ENCODE measurements at places on chromosomes 12 and 14.
A peak's percentile ranks its signal among the peaks of the same experiment; 100 is the strongest.

DNA sequence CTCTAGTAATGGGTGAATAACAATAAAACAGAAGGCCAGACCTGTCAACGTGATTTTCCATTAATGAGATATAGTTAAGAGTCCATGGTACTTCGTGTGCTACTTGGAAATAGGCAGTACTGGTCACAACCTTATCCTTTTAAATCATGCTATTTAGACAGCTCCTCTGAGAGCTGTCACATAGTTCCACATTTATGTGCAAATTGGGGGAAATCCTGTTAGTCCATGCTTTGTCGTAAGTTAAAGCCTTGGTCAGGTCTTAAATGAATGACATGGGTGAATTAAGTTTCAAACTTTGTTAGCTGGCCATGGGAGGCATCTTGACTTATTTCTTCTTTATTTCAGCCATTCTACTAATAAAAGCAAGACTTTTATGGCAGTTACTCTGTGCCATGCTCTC lies 11.9 kb upstream of the BHLHE41 start:
- DNase-seq = no peak

DNA sequence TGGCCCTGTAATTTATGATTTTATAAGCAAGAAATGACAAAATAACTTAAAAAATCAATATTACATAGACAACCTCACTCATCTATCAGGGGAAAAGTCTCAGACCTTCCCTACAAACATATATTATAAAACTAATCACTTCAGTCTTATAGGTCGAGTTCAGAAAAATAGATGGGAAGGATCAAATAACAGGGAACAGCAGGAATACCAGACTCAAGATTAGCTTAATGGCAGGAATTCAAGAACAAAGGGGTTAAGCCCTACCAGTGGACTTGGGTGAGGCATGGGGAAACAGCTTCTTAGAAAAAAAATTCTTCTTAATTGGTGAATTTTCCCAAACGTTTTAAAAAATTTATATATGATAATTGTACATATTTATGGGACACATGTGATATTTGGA lies 51.6 kb upstream of the CRY1 start:
- no peak for DNase-seq

DNA sequence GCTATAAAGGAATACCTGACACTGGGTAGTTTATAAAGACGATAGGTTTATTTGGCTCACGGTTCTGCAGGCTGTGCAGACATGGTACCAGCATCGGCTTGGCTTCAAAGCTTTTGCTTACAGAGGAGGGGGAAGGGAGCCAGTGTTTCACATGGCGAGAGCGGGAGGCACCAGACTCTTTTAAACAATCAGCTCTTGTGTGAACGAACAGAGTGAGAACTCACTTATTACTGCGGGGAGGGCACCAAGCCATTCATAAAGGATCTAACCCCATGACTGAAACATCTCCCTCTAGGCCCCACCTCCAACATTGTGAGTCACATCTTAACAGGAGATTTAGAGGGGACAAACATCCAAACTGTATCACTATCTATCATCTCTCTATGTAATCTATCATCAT lies 227.4 kb downstream of the TMEM132D start:
- no peak for DNase-seq

DNA sequence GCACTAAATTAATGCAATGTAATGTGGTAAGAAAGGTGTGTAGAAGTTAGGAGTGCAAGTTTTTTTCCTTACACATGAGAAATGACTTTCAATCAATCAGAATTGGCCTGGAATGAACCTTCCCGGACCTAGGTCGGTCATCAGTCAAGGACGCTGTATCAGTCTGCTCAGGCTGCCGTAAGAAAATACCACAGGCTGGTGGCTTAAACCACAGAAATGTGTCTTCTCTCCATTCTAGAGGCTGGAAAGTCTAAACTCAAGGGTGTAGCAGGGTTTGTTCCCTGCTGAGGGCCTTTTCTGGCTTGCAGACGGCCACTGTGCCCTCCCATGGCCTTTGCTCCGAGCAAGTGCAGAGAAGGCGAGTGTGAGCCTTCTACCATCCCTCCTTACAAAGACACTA lies 86.6 kb upstream of the DYNC1H1 start:
- peak; percentile 10 for DNase-seq

GRCh38 chr12:121565076-121565475 lies 15.7 kb downstream of the KDM2B start:
- DNase-seq = no peak

GRCh38 chr12:47396902-47397663 lies 308.7 kb downstream of the RPAP3 start:
- DNase-seq = no peak

DNA sequence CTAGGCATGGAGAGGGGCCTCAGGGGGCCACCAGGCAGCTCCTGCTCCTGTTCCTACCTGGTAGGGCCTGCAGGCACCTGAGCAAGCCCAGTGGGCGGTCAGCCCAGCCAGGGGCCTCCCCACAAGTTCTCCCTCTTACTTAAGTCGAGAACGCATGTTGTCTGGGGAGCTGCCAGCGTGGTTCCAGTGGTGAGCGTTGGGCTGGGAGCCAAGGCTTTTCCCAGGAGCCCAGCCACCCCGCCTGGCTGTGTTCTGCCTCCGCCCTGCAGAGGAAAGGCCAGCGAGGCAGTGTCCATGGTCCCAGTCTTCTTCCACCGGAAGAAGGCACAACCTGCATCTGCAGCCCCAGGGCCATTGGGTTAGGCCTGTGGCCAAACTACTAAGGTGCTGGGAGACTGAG lies 1.4 kb downstream of the C14orf180 start:
- no peak for DNase-seq

DNA sequence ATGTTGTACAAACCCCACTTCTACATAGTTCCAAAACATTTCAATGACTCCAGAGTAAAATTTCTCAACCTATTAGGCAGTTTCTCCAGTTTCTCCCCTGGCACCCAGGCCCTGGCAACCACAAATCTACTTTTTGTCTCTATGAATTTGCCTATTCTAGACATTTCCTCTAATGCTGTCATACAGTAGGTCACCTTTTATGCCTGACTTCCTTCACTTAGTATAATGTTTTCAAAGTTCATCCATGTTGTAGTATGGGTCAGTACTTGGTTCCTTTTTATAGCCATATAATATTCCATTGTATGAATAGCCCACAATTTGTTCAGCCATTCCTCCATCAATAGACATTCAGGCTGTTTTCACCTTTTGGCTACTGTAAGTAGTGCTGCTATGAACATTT lies 67.0 kb downstream of the SPRING1 start:
- no peak for DNase-seq

- DNase-seq = peak; percentile 14
These were observed 105.1 kb downstream of the RERG start for GRCh38 chr12:15116086-15116485.

DNA sequence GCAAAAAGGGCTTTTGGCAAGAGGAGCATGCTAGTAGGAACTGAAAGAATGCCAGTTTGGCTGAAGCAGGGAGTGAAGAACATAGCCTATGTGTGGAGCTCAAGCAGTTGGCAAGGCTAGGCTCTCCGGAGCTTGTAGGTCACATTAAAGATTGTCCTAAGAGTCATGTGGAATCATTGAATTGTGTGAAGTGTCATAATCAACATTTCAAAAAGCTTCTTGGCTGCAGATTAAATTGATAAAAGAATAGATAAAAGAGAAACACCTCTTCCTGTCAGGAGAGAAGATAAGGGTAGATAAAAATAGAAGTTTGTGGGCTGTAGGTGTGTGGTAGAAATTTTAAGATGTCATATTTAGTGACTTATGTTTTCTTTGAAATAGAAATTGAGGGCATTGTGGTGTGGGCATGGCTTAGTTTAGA lies 36.1 kb downstream of the CPSF6 start:
- DNase-seq = no peak

DNA sequence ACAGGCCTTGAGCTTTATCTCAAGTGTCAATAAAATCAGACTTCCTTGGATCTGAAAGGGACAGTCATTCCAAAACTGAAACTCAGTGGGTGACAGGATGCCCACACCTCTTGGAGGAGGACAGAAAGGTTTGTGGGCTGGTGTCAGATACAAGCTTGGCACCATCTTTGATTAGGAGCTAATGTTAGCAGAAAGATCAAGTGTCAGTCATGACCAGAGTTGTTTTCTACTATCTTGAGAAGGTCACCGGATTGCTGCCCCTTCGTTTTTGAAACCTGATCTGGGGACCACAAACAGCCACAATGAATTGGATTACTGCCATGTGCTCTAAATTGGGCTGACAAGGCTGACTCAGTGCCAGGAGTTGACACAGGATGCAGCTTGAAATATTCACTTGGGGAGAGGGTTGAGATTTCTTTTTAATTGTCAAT lies 88.3 kb downstream of the OTOGL start:
- peak; percentile 56 for DNase-seq

DNA sequence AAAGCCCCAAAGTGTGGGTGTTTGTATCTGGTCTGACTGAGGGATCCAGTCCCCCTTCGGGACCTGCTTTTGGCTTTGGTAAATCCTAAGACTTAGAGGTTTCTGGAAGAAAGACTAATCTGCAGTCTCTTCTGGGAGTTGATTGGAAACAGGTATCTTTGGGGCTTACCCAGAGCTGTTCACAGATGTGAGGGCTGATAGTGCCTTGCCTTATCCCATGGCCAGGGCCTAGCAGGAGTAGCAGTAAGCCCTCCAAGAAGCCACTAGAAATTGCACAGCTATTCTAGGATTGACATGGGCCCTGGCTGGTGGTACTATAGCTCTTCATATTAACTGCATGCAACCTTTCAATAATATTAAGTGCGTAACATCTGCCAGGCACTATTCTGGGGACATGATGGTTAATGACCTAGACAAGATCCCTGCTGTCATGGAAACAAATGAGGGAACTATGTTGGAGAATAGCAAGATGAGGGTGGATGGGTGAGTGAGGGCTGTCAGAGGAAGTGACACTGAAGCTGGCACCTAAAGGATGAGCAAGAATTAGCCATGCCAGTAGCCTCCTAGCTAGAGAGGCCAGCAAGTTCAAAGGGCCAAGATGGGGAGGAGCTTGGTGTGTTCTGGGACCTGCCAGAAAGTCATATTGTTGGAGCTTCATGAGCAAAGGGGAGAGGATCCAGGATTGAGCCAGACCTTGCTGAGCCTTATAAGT lies 71.7 kb downstream of the CRADD start:
- DNase-seq = no peak

DNA sequence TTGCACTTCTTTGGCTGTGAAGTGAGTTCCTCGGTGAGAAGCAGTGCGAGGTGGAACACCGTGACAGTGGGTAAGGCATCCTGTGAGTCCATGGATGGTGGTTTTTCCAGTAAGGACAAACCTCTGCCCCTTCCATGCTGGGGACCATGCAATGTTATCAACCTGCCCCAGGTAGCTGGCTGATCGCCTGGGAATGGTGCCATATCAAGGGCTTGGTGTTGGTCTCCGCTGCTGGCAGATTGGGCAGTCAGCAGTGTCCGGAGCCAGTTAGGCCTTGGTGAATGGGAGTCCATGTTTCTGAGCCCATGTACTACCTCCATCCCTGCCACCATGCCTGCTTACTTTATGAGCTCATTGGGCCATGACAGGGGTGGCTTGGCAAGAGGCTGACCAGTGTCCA lies 114.7 kb upstream of the C14orf180 start:
- DNase-seq = no peak

GRCh38 chr12:63298386-63298930 lies 147.5 kb upstream of the AVPR1A start:
- DNase-seq = no peak

DNA sequence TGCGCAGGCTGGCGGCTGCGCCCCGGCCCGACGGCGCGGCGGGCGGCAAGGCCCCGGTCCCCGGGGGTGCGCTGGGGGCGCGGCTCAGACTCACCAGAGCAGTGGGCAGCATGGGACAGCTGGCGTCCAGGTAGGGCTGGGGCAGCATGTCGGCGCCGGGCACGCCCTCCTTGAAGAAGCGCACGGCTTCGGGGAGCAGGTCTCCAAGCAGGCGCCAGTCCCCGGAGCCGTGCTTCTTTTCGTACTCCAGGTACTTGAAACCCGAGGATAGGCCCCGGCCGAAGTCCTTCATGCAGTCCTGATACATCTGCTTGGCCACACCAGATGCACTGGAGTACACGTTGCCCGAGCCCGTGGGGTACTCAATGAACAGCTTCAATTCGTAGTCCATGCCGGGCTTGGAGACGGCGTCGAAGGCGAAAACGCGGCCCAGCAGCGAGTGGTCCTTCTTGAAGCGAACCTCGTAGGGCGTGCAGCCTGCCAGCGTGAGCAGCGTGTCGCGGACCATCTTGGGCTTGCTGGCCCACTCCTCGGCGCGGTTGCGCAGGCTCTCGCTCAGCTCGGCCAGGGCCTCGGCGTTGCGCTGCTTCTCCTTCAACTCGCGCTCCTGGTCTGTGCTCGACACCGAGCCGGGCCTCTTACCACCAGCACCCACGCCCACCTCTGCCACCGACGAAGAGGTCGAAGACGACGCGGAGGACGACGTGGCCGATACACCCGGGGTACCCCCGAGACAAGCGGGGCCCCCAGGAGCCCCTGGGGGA lies 2.2 kb downstream of the IRF2BPL start:
- DNase-seq = peak; percentile 57

DNA sequence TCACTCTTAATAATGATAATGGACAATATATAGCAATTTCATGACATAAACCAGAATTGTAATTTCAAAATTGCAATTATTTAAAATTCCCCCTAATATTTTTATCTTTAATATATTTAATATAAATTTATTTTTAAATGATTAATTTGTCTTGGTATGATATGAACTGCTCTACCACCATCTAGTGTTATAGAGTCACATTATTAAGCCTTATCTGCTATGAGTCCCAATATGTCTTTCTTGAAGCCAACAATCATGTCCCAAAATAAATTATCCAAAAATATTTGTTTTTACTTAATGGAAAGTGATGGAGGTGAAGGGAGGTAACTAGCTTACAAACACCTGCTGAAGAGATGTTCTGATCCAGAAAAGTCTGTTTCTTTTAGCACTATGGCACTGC lies 151.4 kb downstream of the KCNC2 start:
- DNase-seq = no peak

GRCh38 chr12:109307051-109307450 lies 2.0 kb downstream of the FOXN4 start:
- no peak for DNase-seq

- DNase-seq = no peak
These were observed 707.9 kb downstream of the AACS start for GRCh38 chr12:125773033-125773640.

GRCh38 chr12:19084547-19084946 lies 45.0 kb upstream of the PLEKHA5 start:
- DNase-seq = no peak

DNA sequence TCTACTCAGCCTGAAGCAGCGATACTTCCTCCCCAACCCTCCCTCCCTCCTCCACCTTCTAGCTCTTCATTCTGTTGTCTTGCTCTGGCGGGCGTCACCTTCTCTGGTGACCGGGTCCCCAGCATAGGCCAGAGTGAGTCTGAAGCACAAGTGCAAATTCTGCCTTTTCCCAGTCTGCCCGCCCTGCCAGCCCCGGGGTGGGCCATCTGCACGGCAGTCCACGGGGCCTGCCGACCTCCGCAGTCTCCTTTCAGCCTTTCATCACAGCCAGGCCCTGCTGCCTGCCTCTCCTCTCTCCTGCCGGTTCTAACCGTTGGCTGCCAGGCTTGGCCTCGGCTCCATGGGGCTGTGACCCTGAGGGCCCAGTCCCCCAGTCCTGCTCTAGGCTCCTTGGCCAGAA lies 58.7 kb downstream of the TESC start:
- no peak for DNase-seq

GRCh38 chr12:88416786-88417185 lies 163.5 kb downstream of the KITLG start:
- no peak for DNase-seq

Data from astrocyte of the spinal cord (primary cell).